ENCODE measurements at places on chromosomes 5 and 9.

- no peak for DNase-seq
Measured at GRCh38 chr5:112371067-112371466, 48.0 kb downstream of the EPB41L4A start.

- no peak for DNase-seq
Measured at GRCh38 chr5:94906750-94907149, 288.3 kb downstream of the SLF1 start.

- no peak for DNase-seq
Measured at GRCh38 chr9:129245276-129245675, 67.2 kb upstream of the IER5L start.

GRCh38 chr5:143359869-143360268, 43.6 kb downstream of the NR3C1 start:
- no peak for DNase-seq

DNA sequence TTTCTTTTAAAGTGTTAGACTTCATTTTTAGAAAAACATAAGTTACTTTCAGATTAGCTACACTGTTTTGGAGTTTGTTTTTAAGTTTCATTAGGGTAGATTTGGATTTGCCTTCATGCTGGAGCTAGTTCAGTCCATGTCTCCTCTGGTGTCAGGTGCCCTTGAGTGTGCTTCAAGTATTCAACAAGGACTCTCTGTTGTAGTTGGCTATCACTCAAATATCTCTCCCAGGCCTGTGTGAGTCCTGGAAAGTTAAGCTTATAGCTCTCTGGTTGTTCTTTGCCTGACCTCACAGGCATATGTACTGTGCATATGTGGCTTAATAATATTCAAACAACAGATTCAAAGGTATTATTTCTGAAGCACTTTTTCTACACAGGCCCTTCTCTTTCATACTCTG, 45.4 kb downstream of the PTBP3 start:
- no peak for DNase-seq

DNA sequence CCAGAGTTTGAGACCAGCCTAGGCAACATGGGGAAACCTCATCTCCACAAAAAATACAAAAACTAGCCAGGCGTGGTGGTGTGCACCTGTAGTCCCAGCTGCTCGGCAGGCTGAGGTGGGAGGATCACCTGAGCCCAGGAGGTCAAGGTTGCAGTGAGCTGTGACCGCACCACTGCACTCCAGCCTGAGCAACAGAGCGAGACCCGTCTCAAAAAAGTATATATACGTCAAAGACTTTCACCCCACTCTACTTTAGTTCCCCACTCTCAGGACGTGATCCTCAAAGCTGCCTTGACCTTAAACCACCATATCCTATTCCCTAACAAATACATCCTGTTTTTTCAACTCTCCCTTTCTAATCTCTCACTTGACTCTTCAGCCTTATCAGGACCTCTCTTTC, 41.0 kb downstream of the PCDHGC5 start:
- DNase-seq: no peak

DNA sequence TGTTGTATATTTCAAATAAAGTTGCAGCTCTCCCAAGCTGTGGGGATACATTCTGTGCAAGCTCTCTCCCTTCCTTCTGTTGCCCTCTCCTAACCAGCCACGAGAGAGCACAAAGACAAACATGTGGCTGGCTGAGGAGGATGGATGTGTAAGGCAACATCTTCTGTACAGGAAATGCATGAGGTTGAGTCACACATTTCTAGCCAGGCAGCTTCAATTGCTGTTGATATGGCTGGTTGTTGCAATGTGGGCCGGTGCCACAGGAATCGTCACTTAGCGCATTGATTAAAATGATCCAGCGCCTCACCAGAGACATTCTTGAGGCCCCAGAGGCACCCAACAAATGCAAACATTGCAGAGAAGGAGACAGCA, 207.1 kb downstream of the ICE1 start:
- DNase-seq: no peak

- DNase-seq: no peak
Measured at GRCh38 chr5:163384669-163385068, 52.7 kb upstream of the CCNG1 start.

GRCh38 chr5:14165375-14166106, 22.4 kb downstream of the TRIO start:
- DNase-seq: no peak

- peak; percentile 15 for DNase-seq
Measured at GRCh38 chr5:10699987-10700386, 61.0 kb downstream of the DAP start.

GRCh38 chr5:151740958-151741373, 17.5 kb downstream of the ATOX1 start:
- DNase-seq: no peak

- DNase-seq: no peak
Measured at GRCh38 chr5:89064054-89064453, 181.1 kb upstream of the MEF2C start.

DNA sequence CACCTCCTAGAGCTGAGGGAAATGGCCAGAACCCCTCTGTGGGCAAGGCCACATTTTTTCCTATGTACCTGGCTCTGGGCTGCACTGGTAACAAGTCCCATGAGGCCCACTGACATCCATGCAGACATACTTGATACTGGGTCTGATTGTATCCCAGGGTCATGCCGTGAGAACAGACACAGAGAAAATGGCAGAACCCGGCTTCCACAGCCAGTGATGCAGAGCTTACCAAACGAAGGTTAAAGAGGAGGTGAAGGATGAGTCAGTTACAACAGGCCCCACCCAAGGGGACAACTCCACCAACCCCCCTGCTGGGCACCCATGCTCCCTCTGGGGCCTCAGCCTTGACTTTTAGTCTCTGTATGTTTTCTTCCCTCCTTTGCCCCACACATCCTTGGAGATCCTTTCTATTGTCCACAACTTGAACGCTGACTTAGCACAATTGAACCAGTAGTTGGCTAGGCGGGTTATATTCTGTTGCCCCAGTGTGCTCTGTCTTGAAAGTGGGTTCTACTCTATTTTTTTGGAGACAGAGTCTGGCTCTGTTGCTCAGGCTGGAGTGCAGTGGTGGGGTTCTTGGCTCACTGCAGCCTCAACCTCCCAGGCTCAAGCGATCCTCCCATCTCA, 93.5 kb downstream of the DAP start:
- DNase-seq: no peak

DNA sequence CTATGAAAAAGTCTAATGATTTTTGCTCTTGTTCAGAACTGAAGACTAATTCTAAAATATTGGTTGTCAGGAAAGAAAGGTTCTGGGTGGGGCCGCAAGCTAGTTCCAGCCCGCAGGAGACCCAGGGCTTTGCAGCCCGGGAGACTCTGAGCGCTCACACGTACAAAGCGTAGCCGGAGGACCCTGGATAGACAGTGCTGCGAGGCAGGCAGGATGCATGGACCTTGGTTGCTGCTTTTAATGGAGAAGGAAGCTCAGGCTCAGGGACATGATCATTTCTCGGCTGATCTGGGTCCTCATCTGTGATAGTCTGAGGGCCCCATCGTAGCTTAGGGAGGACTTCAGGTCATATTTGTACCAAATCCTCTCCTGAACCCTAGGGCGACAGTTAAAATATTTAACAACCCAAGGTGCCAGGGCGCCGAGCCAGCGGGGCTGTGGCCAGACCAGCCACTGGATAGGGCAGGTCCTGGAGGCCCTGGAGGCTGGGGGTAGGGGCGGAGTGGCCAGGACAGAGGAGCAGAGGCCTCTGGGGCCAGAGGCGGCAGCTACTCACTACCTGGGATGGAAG, 70.1 kb upstream of the UNC5A start:
- DNase-seq: no peak

DNA sequence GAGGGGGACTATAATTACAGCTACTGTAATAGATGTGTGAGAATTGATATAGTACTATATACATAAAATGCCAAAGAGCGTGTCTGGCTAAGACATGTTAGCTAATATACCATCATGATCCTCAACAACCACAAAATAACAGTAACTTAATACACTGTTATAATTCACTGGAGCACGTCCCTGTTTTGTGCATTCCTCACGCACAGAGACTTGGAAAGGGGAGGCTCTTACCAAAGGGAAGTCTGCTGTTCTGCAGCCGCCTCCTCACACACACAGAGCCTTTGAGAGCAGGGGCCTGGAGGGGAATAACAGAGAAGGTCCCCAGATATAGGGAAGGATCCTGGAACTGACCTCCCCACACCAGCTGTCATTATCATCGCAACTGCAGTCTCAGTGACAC, 97.3 kb downstream of the ANKRD18A start:
- no peak for DNase-seq

DNA sequence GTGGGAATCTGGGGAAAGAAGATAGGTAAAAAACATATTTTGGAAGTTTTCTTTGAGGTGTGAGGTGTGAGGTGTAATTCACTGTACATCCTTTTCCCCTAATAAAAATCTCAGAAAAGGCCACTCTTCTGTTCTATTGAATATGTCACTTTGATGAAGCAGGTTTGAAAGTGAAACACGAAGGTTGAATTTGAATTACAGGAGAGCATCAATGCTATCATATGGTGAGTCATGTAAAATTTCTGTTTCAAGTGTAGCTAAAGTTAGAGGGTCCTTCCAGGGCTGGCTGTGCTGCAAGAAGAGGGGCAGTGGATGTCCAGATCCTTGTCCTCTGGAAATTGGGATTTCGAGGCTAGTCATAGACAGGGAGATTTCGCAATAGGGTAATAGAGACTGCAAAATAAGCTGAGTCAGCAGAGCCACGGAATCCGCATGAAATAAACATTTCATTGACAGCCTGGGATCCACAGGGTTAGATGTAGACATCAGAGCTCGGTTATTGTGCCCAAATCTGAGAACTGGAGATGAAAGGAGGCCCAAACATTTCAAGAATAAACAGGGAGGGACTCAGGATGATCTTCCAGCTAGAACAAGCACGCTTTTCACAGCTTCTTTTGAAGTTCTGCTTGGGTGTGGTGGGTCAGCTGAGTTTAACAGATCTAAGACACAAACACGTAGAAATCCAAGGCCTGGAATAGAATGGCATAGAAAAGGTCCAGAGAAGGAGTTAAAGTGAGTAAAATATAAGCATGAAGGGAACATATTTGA, 194.4 kb upstream of the CDKN2B start:
- DNase-seq: no peak

DNA sequence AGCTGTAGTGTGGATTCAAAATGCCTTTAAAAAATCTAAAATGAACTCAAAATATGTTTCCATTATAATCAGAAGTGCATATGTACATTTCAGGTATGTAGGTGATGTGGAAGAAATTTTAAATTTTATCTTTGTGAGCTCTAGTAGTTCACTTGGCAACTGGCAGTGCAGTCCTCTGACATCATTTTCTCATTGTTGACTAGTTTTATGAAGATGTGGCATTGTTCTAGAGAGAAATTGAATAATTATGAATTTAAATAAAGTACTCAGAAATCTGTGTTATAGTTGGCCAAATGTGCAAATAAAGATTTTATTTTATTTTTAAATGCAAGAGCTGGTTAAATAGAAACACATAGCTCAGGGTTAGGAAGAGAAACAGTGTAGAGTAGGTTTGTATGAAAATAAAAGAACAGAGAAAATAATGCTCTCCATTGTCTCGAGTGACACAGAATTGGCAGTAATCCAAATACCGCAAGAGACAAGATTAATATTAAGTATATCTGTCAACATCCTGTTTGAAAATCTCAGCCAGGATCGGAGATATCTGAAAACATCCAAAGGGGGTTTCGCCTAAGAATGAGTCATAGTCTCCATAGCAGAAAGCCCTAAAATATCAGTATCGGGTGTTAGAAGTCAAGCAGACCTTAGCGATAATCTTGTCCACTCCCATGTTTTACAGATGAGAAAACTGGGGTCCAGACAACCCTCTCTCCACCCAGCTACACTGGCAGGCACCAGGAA, 189.4 kb downstream of the CCDC192 start:
- no peak for DNase-seq

- peak; percentile 49 for DNase-seq
Measured at GRCh38 chr5:139763930-139764791, 31.4 kb upstream of the PSD2 start.

DNA sequence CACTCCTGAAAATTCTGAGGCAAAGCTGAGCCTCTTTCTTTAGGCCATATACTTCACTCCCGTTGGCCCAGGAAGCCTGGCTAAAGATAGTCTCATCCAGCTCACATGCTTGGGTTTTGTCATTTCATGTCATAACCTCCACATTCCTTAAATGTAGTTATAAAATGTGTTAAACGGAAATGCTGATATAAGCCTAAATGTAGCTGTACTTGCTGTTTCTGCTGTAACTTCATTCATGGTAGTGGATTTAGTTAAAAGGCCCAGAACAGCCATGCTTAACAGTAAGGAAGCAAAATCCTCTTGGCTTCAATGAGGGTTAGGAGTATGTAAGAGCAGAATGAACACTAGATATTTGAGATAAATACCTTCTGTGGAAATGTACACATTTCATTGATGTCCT, 135.8 kb upstream of the TMEM161B start:
- DNase-seq: no peak

- no peak for DNase-seq
Measured at GRCh38 chr5:154860123-154860522, 1.7 kb downstream of the CNOT8 start.

DNA sequence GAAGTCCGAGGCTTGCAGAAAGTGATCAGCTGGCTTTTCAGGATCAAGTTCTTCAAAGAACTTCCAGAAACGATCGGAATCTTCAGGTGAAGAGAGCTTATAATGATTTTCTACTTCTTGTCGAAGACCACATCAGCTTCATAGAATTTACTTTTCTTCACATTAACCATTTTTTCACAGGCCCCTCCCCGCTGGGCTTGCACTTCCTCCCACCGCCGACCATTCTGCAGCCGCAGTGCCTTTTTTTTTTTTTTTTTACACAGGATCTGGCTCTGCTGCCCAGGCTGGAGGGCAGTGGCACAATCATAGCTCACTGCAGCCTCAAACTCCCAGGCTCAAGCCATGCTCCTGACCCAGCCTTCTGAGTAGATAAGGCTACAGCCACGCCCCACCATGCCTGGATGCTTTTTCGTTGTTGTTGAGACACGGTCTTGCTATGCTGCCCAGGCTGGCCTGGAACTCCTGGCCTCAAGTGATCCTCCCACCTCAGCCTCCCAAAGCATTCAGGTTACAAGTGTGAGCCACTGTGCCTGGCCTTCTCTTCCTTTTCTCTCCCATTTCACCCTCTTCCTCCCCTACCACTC, 15.3 kb upstream of the RNF130 start:
- no peak for DNase-seq

DNA sequence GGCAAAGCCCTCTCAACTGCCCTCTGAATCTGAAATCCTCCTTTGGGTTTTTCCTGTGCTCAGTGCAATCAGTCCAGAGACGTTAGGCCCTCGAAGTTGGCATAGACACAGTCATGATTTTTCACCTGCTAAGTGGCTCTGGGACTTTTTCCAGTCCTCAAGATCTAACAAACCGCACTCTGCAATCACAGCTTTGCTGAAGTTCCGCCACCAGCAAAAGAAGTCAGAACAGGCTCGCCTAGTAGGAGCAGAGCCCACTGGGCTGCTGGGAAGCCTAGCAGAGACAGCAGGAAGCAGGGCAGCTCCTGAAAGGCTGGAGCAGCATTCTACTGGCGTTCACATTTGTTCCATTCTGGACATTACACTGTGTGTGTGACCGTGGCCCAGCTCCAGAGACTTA, 222.8 kb upstream of the KIF2A start:
- DNase-seq: no peak

Data from CD4-positive, alpha-beta T cell treated with Interferon gamma for 1 hour (primary cell).